ENCODE measurements at places on chromosomes 13 and 19.

DNA sequence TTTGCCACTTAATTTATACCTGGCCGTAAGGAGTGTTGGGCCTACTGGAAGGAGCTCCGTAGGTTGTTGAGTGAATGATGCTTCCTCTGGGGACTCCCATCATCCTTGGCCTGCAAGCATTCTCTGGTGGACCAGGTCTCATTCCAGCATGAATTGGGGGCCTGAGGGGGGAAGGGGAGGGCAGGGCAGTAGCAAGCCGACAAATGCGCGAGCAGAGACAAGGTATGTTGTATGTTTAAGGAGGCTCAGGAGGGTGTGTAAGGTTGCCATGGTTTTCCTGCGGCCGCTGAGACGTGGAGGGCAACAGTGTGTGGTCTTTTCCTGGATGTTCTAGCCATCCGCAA, 749 bp downstream of the ZNF264 start:
- DNase-seq: no peak

- no peak for DNase-seq
Observed at GRCh38 chr13:25168790-25169189, 3.3 kb downstream of the AMER2 start.

- no peak for DNase-seq
Observed at GRCh38 chr19:36196249-36196648, 18.2 kb downstream of the ZNF565 start.

DNA sequence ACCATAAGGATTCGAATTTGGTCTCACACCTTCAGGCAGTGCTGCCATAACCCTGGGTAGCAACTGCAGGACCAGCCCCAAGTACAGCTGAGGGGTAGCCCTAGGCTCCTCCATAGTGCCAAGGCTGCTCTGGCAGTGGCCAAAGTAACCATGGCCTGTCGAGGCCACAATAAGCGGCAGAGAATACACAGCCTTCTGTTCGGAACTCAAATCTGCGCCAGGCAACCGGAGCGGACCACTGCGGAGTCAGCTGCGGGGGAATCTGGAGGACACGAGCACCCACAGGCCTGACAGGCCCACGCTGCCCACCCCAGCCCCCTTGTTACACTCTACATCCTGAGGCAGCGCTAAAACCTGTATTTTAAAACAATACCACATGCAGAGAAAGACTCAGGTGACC, 48.7 kb downstream of the CCDC70 start:
- no peak for DNase-seq

DNA sequence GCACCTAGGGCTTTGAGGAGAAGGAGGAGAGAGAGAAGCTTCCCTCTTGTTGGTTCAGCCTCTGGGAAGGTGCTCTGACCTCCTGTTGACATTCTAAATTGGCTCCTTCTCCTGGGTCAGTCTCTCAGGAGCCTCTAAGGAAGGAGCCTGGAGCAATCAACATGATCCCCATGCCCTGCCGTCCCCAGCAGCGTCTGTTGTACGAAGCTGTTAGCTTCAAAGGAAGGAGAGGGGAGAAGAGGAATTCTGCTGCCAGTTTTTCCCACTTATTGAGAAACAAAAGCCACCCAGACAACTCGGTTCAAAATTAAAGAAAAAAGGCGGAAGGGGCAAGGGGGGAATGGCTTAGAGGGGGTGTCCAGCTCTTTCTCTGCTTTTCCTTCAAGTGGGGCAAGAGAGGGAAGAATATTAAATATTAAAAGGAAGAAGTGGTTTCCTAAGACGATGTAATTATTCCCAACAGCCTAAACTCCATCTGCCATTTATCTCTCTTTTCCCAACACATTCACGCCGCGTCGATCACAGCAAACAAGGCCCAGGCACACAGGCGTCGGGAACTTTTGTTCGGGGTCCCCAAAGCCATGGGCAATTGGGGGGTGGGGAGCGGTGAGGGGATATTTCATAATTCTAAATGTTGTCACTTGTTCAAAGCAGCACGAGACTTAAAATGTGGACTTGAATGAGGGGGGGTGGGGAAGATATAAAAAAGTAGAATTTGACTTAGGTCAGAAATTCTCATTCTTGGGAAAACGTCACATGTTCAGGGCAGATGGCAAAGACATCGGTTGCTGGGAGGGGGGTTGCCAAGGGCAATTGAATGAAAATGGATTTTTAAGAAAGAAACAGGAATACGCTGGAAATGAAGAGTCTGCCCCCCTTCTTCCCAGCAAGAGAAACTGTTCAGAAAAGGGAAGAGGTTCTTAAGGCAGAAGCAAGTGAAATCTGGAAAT, 116.8 kb upstream of the CACNA1A start:
- DNase-seq: no peak

DNA sequence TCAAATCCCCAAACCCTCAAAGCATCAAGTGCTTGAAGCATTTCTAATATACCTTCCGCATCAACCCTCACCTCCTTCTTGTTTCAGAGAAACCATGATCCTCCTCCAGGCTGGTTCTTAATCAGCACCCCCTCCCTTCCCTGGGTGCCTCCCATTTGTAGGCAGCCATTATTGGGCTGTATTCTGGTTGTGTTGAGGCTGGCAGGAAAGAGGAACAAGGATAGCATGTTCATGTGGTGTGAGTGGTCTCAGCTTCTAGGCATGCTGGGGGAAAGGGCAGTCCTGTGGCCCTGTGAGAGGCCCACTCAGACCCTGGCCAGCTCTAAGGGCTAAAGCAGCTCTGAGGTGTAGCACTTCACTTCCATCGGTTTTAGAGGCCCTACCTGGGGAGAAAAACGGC, 18.9 kb upstream of the TRIM13 start:
- no peak for DNase-seq

DNA sequence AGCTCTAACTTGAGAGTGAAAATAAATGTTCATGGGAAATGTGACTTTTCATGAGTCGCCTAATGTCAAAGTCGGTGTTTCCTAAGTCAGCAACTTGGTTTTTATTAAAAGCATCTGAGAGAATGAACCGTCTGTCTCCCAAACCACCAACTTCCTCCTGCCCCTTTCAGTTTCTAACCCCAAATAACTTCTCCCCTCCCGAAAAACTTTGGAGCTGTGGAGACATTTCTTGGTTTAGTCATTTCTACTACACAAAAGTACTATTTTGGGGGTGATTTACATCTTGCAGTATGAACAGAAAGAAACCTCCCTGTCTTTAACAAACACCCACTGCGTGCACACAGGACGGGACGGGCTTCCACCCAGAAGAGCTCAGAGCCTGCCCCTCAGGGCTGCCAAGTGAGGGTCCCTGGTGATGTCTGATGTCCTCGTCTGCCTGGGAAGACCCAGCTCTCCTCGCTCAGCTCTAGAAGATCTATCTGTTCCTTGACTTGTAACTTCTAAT, 65.0 kb downstream of the RASA3 start:
- peak; percentile 42 for DNase-seq

GRCh38 chr19:58555920-58556621, 1.2 kb upstream of the CHMP2A start:
- DNase-seq: no peak

DNA sequence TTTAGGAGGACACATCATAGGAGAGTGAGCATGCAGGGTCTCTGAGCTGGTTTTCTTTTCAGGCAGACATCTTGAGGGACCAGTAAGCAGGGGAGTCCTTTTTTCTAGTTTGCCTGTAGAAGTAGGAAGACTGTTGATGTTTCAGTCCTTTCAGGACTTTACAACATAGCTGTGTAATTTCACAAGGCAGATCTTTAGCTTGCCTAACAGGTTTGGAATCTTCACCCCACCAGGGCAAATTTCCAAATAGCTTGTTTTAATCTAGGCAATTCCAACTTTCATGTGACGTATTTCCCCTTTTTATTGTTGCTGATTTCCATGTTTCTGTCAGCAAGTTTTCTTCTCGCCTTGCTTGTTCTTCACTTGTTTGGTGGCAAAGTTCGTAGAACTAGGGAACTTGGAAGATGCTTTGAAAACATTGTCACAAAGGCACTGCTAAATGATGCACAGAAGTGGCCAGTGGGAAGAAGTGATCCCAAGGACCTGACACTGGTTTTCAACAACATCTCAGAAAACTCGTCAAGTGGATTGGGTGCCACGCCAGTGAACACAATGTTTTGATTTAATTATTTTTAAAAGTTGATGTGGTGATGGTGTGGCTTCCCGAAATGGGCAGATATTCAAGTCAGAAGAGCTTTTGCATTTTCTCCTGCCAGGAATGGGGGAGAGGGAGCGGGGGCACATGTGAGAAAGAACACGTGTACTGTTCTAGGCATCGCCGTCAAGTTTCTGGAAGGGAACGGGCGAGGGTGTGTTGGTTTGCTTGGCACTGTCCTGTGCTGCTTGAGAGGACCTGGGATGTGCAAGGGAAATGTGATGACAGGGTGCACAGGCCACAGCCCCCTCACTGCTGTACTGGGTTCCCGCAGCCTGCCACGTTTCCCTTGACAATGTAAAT, 418.6 kb downstream of the OXGR1 start:
- DNase-seq: no peak

DNA sequence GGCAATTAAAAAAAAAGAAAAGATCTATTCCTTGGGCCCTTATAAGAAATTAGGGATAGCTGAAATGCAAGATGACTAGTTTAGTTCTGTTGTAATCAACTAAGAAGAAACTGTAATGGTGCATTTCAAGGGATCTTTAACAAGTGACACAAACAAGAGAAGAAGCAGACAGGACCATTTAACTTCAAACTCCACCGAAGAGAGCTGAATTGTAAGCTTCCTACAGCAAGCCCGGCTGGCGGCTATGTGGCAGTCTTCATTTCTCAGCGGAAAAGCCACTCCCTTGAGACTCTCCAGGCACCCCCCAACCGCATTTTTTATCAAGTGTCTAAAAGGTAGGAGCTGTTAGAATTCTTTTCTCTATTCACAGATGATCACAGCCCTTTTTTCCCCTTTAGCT, 305.2 kb upstream of the ZNF507 start:
- DNase-seq: no peak

GRCh38 chr19:20367811-20368294, 197.7 kb downstream of the ZNF737 start:
- DNase-seq: no peak

- no peak for DNase-seq
Observed at GRCh38 chr13:75414036-75414827, 67.7 kb downstream of the TBC1D4 start.

Data from stimulated activated CD8-positive, alpha-beta memory T cell treated with anti-CD3 and anti-CD28 coated beads, Interleukin-15, amount 100 ng/mL, for 48 hours (primary cell).